ENCODE measurements at places on chromosomes 1 and 21. TPM values are rescaled to one million over a fixed set of nuclear protein-coding genes. Genes with fewer than 3 reads are reported as not detected.

- H3K4me3 ChIP-seq, result no peak overlapping the region
- peaks cover 4% of the 10 kb centered on the region for H3K27me3 ChIP-seq
- H3K36me3 ChIP-seq, result no peaks in the 10 kb centered on the region
- no peaks in the 10 kb centered on the region for H3K4me1 ChIP-seq
Measured at GRCh38 chr1:47915677-47916353, 81.4 kb downstream of the TRABD2B start.

Gene KISS1
- not detected for total RNA-seq

Gene RIPK4
- 0.33 TPM for total RNA-seq

Gene NMNAT1
- 7.5 TPM for total RNA-seq

DNA sequence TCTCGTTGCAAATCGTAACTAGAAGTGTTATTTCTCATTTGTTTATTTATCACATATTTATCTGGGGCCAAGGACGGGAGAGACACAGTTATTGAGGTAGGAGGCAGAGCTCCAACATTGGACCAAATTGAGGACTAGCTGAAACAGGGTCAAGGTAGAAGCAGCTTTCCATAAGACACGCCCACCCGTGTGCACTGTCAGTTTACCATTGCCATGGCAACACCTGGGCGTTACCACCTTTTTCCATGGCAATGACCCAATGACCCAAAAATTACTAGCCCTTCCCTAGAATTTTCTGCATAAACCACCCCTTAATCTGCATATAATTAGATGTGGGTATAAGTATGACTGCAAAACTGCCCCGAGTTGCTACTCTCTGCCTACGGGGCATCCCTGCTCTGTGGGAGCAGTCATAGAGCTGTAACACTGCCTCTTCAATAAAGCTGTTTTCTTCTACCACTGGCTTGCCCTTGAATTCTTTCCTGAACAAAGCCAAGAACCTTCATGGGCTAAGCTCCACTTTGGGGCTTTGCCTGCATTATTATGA lies 72.7 kb downstream of the FBXO2 start:
- no peaks in the 10 kb centered on the region for H3K4me1 ChIP-seq
- DNase-seq, result no peak
- no peaks in the 10 kb centered on the region for H3K27me3 ChIP-seq
- no peak overlapping the region for H3K4me3 ChIP-seq
- H3K27ac ChIP-seq, result no peak overlapping the region
- no peaks in the 10 kb centered on the region for H3K36me3 ChIP-seq

Gene SLC37A1
- total RNA-seq, result 18.4 TPM
